Activated CD4-positive, alpha-beta memory T cell treated with anti-CD3 and anti-CD28 coated beads for 36 hours (primary cell): ENCODE measurements at places on chromosomes 1 and 21. TPM values are rescaled to one million over a fixed set of nuclear protein-coding genes. Genes with fewer than 3 reads are reported as not detected.

GRCh38 chr1:182869241-182869666 is 30.1 kb downstream of the DHX9 start:
- H3K4me3 ChIP-seq, result no peak overlapping the region
- H3K27ac ChIP-seq, result no peak overlapping the region
- peak; percentile 35 for DNase-seq

SELP gene
- 0.70 TPM for total RNA-seq

GRCh38 chr1:32920833-32921232 is 19.6 kb upstream of the TMEM54 start:
- no peak for DNase-seq
- H3K4me1 ChIP-seq, result peaks cover 19% of the 10 kb centered on the region
- no peak overlapping the region for H3K27ac ChIP-seq
- H3K4me3 ChIP-seq, result no peak overlapping the region
- no peaks in the 10 kb centered on the region for H3K36me3 ChIP-seq
- peaks cover 54% of the 10 kb centered on the region for H3K27me3 ChIP-seq

CHI3L1 gene
- total RNA-seq, result not detected

DNA sequence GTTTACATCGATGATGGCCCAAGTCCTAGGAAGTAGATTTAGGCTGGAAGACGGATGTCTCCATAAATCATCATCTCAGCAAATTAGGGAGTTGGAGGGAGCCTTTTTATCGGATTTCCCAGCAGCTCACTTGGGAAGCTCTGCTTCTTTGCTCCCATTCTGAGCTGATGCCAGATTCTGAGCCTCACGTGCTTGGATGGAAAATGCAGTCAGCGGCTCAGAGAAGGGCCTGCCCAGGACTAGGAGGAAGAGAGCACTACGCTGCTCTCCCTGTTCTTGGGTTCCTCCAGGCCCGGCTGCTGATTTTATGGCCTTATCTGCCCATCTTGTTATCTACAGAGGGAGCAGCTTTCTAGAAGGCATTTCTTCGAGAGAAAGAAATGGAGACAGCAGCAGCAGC is 42.0 kb downstream of the UBIAD1 start:
- H3K4me3 ChIP-seq, result no peak overlapping the region
- peaks cover 2% of the 10 kb centered on the region for H3K27me3 ChIP-seq
- DNase-seq, result no peak
- no peaks in the 10 kb centered on the region for H3K4me1 ChIP-seq

DNA sequence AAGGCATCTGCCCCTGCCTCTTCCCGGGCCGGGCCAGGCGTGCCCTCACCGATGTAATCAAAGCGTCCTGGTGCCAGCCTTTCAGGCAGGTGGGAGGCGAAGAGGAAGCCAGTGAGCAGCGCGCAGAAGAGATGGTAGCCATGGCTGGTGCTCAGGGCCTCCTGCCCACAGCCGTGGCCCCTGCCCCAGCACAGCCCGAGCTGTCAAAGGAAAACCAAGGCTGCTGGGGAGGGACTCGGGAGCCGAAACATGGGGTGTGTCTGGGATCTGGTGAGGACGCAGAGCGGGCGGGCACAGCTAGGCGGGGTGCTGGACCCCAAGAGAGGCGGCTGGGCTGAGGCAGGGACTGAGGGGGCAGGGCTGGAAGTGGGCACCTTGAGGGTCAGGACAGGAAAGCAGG is 2.7 kb downstream of the BGLAP start:
- peak overlapping the region; percentile 70 for H3K4me3 ChIP-seq
- H3K4me1 ChIP-seq, result peaks cover 5% of the 10 kb centered on the region
- peaks cover 9% of the 10 kb centered on the region for H3K36me3 ChIP-seq
- no peak for DNase-seq
- H3K27ac ChIP-seq, result no peak overlapping the region

GRCh38 chr1:209560529-209560928 is 23.0 kb upstream of the CAMK1G start:
- no peak for DNase-seq
- H3K4me3 ChIP-seq, result no peak overlapping the region
- H3K27ac ChIP-seq, result no peak overlapping the region
- peaks cover 10% of the 10 kb centered on the region for H3K27me3 ChIP-seq
- H3K4me1 ChIP-seq, result no peaks in the 10 kb centered on the region
- H3K36me3 ChIP-seq, result no peaks in the 10 kb centered on the region

OR2T11 gene
- total RNA-seq, result not detected

DNA sequence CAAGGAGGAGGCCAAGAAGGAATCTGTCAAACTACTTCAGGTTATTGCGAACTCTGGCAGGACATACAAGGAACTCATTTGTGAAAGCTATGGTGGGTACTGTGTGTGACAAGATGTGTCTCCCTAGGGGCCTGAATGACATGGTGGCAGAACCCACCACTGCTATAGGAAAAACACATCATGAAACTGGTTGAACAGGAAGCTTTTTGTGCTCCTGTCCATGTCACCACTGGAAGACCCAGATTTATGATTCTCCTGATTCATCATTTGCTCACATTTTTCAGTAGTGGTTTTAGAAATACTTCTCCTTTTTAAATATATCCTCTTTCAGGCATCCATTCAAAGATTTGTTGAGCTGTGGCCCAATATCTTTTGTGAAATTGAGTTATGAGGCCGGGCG is 23.6 kb downstream of the ARMH1 start:
- no peak overlapping the region for H3K4me3 ChIP-seq
- H3K27me3 ChIP-seq, result no peaks in the 10 kb centered on the region
- no peak overlapping the region for H3K27ac ChIP-seq

DNA sequence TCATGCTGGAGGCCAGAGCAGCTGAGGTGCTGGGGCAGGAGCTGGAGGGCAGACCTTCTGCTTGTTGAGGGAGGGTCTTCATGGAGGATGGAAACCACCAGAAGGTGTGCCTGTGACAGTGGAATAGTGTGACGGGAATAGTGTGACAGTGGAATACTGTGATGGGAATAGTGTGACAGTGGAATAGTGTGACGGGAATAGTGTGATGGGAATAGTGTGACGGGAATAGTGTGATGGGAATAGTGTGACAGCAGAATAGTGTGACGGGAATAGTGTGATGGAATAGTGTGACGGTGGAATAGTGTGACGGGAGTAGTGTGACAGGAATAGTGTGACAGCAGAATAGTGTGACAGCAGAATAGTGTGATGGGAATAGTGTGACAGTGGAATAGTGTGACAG is 325.1 kb downstream of the HHAT start:
- no peaks in the 10 kb centered on the region for H3K27me3 ChIP-seq
- no peak for DNase-seq
- H3K36me3 ChIP-seq, result no peaks in the 10 kb centered on the region
- H3K27ac ChIP-seq, result no peak overlapping the region

- no peak overlapping the region for H3K27ac ChIP-seq
- no peak overlapping the region for H3K4me3 ChIP-seq
- no peaks in the 10 kb centered on the region for H3K4me1 ChIP-seq
- DNase-seq, result no peak
- no peaks in the 10 kb centered on the region for H3K36me3 ChIP-seq
These were observed 337.5 kb downstream of the KCNH1 start for GRCh38 chr1:210796421-210796820.

HPDL gene
- 12.7 TPM for total RNA-seq

- peak; percentile 69 for DNase-seq
- H3K36me3 ChIP-seq, result no peaks in the 10 kb centered on the region
- no peak overlapping the region for H3K4me3 ChIP-seq
These were observed 11.5 kb downstream of the TNFSF4 start for GRCh38 chr1:173195596-173196088.

DNA sequence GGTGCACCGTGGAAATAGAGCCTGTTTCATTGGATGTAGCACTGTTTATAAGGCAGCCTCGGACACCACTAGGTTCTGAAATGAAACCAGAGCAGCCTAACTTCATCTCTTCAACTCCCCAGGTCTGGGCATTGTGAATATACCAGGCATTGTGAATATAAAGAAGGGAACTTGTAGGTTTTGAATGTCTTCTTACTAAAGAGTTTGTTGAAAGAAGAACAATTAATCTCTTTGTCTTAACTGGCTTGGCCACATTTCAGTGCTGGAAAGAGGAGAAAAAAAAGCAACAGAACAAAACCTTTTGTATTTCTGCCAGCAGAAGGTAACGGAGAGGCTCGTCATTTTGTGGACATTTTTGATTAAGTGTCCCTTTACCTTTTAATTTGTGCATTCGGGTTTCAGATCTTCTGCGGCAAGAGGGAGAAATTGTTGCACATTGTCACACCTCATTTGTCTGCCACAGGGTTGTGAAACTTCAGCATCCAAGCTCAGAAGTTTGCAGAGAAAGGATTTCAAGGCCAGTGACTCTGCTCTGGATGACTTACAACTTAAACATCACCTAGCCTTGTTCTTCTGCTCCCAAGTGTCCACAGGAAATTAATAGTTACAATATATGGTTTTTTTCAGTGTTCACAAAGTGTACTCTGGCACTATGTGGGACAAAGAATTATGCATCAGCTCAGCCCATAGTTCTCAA is 158.3 kb downstream of the KAZN start:
- no peaks in the 10 kb centered on the region for H3K36me3 ChIP-seq
- H3K4me1 ChIP-seq, result no peaks in the 10 kb centered on the region
- peaks cover 7% of the 10 kb centered on the region for H3K27me3 ChIP-seq

GRCh38 chr1:245843101-245843500 is 664.0 kb downstream of the SMYD3 start:
- H3K4me1 ChIP-seq, result no peaks in the 10 kb centered on the region
- no peak for DNase-seq
- H3K27ac ChIP-seq, result no peak overlapping the region
- no peaks in the 10 kb centered on the region for H3K27me3 ChIP-seq

GRCh38 chr1:200414657-200415056 is 4.8 kb upstream of the ZNF281 start:
- H3K4me1 ChIP-seq, result peaks cover 23% of the 10 kb centered on the region
- peaks cover 2% of the 10 kb centered on the region for H3K36me3 ChIP-seq
- DNase-seq, result no peak
- H3K27me3 ChIP-seq, result no peaks in the 10 kb centered on the region
- no peak overlapping the region for H3K4me3 ChIP-seq

DNA sequence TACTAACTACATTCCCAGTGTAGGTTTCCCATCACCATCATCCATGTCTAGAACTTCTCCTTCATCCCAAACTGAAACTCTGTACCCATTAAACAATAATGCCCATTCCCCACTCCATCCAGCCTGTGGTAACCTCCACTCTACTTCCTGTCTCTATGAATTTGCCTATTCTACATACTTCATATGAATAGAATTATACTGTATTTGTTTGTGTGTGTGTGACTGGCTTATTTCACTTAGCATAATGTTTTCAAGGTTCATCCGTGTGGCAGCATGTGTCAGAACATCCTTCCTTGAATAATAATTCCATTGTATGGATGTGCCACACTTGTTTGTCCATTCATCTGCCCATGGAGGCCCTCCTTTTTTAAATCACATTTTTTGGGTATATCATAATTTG is 35.7 kb downstream of the ATP2B4 start:
- no peaks in the 10 kb centered on the region for H3K27me3 ChIP-seq
- H3K36me3 ChIP-seq, result no peaks in the 10 kb centered on the region
- peaks cover 62% of the 10 kb centered on the region for H3K4me1 ChIP-seq
- DNase-seq, result no peak

BARHL2 gene
- total RNA-seq, result not detected

- no peaks in the 10 kb centered on the region for H3K36me3 ChIP-seq
- no peak for DNase-seq
- H3K4me1 ChIP-seq, result peaks cover 11% of the 10 kb centered on the region
- no peak overlapping the region for H3K27ac ChIP-seq
- H3K4me3 ChIP-seq, result no peak overlapping the region
These were observed 37.8 kb upstream of the TLR5 start for GRCh38 chr1:223180731-223181321.

TNFSF4 gene
- 0.26 TPM for total RNA-seq

- H3K27ac ChIP-seq, result no peak overlapping the region
- no peaks in the 10 kb centered on the region for H3K36me3 ChIP-seq
- H3K27me3 ChIP-seq, result no peaks in the 10 kb centered on the region
- DNase-seq, result no peak
These were observed 28.8 kb downstream of the CD101 start for GRCh38 chr1:117030271-117030877.

- H3K36me3 ChIP-seq, result peaks cover 16% of the 10 kb centered on the region
- H3K27me3 ChIP-seq, result no peaks in the 10 kb centered on the region
- peak overlapping the region; percentile 85 for H3K27ac ChIP-seq
- DNase-seq, result no peak
- no peak overlapping the region for H3K4me3 ChIP-seq
These were observed 3.0 kb downstream of the VAMP4 start for GRCh38 chr1:171738911-171739310.

DNA sequence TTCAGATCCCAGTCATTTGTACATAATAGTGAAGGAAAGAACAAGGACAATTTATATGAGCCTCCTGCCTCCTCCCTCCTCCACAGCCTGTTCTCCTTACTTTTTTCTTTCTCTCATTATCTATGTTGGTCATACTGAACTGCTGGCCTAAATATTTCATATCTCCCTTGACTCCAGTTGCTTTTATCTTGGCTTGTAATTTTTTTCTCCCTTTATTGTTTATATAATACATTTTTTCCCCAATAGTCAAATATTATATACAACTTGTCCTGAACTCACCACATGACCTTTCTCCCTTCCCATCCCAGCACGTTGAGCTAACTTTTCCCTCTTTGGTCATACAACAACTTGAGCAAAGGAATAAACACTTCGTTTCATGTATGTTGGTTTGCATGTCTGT is 752.1 kb downstream of the LTN1 start:
- DNase-seq, result no peak
- H3K4me1 ChIP-seq, result no peaks in the 10 kb centered on the region
- no peak overlapping the region for H3K4me3 ChIP-seq

GRCh38 chr1:174786358-174786757 is 213.4 kb upstream of the CACYBP start:
- no peak overlapping the region for H3K27ac ChIP-seq
- peaks cover 6% of the 10 kb centered on the region for H3K4me1 ChIP-seq
- H3K27me3 ChIP-seq, result no peaks in the 10 kb centered on the region
- no peak for DNase-seq
- H3K4me3 ChIP-seq, result no peak overlapping the region

AXDND1 gene
- total RNA-seq, result 0.51 TPM

DNA sequence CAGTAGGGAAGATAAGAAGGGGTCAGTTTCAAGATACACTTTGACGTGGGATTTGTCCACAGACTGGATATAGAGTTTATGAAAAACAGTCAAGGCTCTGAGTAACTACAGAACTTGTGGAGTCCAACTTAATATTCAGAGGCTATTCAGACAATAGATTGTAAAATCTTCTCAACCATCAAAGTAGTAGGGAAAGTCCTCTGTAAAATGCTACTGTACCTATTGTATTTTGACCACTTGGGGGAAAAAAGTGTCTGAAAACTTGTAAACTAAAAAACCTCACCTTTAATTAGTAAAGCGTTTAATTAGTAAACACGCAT is 10.5 kb downstream of the PTP4A2 start:
- no peaks in the 10 kb centered on the region for H3K27me3 ChIP-seq
- peaks cover 82% of the 10 kb centered on the region for H3K4me1 ChIP-seq
- DNase-seq, result no peak
- H3K36me3 ChIP-seq, result peaks cover 18% of the 10 kb centered on the region
- peak overlapping the region; percentile 72 for H3K4me3 ChIP-seq
